ENCODE measurements at places on chromosomes 2 and 18.

DNA sequence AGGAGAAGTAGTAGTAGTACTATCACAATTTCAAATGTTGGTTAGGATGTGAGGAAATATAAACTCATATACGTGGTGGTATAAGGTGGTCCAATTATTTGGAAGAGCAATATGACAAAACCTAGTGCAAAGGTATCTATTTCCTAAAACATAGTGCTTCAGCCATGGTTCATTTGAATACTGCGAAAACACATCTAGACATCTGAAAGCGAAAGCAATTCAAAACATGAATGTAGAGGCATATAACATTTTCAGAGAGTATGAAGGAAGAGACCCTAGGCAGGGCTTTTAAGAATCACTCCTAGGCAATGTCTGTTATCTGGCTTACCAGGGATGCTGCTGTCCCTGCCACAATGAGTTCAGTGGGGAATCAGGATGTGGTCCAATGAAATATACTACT, 1085.8 kb downstream of the TDRD15 start:
- no peak for DNase-seq

DNA sequence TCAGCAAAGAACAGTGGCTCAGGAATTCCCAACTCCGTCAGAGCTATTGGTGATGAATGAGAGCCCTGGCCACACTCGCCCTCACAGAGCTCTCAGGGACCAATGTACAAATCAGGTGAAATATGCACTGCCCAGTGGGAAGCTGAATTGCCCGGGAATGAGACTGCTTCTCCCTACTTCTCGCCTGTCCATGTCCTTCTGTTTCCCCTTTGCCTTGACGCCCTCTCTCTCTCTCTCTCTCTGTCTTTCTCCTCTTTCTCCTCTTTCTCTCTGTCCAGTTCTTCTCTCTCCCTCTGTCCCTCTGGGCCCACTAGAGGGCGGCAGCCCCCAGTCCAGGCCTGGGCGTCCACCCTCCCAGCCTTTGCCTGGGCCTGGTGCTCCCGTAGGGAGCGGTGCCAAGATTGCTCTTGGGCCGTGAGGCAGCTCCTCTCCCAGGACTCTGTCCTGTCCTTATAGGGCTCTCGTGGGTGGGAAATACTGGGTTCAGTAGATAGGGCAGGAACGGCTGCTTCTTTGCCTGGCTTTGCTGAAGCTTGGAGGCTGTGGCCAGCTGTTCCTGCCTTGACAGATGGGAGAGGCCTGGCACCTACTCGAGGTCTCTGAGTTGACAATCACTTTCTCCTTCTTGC, 28.4 kb upstream of the PUM2 start:
- DNase-seq = no peak

- no peak for DNase-seq
These were observed 33.5 kb downstream of the GALNT5 start for GRCh38 chr2:157291018-157291417.

- DNase-seq = no peak
These were observed 200.0 kb downstream of the ZNF407 start for GRCh38 chr18:74797577-74798151.

GRCh38 chr2:141534666-141535362, 596.0 kb downstream of the LRP1B start:
- DNase-seq = no peak

DNA sequence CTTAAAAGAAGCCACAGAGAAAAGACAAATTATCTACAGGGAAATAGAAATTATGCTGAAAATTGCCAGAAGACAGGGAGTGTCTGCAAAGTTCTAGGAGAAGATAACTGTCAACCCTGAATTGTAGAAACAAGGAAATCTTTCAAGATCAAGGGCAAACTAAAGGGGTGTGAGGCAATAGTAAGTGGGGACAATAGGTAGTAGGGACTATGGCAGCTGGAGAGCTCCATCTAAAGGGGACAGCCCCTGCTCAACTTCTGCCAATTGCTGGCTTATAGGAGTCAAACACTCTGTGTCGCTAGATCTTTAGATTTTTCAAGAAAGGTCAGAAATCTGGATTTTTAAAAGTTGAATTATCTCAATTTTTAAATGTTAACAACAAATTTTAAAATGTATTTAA, 10.1 kb upstream of the ST3GAL5 start:
- DNase-seq = no peak

- DNase-seq = no peak
These were observed 22.3 kb upstream of the GRP start for GRCh38 chr18:59197636-59198035.

- DNase-seq = no peak
These were observed 791.3 kb upstream of the CHAC2 start for GRCh38 chr2:52976143-52976949.

GRCh38 chr18:23966909-23967308, 47.6 kb upstream of the TTC39C start:
- DNase-seq = no peak

GRCh38 chr2:240184656-240185055, 44.2 kb upstream of the OTOS start:
- DNase-seq = no peak

- DNase-seq = no peak
These were observed 437.4 kb downstream of the EPHA4 start for GRCh38 chr2:221134718-221135117.

GRCh38 chr2:3065928-3066327, 311.7 kb downstream of the EIPR1 start:
- DNase-seq = no peak

- no peak for DNase-seq
These were observed 8.4 kb downstream of the POMC start for GRCh38 chr2:25159949-25160348.

DNA sequence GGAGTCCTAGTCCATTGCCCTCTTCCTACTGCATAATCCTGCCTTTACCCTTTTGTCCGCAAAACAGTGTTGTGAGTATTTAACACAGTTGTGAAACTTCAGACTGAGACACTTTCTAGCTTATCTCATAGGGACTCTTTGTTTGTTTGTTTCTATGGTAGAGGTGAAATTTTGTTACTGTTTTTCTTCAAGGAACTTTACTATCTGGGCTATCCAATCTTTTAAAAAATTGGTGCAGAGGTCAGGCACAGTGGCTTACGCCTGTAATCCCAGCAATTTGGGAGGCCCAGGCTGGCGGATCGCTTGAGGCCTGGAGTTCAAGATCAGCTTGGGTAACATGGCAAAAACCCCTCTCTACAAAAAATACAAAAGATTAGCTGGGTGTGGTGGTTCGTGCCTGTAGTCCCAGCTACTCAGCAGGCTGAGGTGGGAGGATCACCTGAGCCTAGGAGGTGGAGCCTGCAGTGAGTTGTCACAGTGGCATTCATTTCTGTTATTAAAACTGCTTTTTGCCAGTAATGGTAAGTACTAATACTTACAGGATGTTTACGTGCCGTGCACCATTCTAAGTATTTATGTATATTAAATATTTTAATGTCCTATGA, 18.8 kb downstream of the GMCL1 start:
- DNase-seq = no peak

DNA sequence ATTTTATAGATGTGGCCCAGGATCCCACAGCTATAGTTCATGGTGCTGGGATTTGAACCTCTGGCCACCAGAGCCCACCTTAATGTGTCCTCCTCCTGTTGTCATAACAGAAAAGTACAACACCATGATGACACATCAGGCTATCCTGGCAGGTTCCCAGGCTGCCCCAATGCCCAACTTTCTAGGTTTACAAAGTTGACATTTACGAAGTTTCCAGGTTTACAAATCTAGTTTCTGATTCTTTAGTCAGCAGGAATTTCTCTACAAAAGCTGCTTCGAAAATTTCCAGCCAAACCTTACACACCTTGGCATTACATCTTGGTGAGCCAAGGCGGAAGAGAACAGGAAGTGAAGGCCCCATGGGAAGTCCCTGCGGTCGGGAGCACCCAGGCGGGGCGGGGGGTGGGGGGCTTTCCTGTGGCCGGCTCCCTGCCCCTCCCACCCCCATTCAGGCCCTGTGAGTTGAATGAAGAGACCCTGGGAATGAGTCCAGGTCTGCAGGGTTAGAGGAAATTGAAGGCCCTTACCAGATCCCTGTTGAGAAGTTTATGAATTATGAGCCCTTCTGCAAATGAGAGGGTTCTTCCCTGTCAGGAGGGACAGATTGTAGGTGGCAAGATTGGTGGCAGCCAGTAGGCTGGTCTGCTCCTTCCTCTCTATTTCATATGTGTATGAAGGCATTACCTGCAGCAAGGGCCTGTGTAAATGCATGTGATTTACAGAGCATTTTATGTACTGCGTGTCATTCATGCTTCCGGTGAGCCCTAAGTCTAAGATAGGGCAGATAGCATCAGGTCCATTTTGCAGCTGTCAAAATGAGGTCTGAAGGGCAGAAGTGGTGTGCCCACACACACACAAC, 11.1 kb upstream of the IL1RN start:
- no peak for DNase-seq

- DNase-seq = no peak
These were observed 109.0 kb upstream of the SLC35G4 start for GRCh38 chr18:11500153-11501122.

DNA sequence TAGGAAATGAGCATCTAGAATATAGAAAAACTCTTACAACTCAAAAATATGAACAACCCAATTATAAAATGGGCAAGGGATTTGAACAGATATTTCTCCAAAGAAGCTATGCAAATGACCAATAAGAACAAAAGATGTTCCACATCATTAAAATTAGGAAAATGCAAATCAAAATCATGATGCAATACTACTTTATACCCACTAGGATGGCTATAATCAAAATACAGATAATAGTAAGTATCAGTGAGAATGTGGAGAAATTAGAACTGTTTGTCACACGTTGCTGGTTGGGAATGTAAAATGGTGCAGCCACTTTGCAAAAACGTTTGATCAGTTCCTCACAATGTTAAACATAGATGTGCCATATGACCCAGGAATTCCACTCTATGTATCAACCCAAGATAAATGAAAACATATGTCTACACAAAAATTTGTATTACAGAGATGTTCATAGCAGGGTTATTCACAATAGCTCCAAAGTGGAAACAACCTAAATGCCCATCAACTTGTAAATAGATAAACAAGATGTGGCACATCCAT, 558.4 kb downstream of the SLC4A3 start:
- no peak for DNase-seq

GRCh38 chr2:2667690-2668089, 336.6 kb upstream of the MYT1L start:
- DNase-seq = no peak

- DNase-seq = no peak
These were observed 522.2 kb upstream of the CNTNAP5 start for GRCh38 chr2:123502931-123503330.

DNA sequence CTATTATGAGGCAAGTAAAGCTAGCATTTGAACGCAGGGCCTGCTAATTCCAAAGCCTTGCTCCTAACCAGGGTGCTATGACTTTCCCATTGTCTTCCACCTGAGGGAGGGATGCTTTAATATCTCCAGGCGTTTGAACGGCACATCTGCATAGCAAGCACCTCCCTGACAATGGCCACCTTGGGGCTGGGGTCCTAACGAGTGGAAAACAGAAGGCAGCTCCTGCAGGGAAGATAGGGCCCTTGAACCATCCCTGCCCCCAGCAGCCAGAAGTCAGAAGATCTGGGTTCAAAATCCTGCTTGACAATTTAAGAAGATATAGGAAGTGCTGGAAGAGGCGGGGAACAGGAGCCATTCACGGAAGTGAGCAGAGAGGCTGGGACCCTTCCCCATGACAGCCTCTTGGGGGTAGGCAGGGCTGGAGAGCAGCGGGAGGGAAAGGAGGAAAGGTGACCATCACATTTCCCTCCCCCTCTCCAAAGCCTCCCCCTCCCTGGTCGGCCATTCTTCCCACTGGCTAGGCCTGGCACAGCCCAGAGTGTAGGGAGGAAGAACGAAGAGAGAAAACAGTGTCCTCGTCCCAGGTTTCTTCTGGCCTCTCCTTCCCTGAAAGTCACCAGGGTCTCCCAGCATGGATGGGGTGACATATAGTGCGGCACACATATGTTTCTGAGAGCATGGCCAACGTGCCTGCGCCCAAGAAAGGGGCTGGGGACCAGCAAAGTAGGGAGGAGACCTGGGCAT, 73.5 kb downstream of the EMX1 start:
- DNase-seq = no peak

- DNase-seq = no peak
These were observed 141.9 kb upstream of the RBMS1 start for GRCh38 chr2:160635488-160635887.

- no peak for DNase-seq
These were observed 61.9 kb downstream of the NFATC1 start for GRCh38 chr18:79457652-79458051.

DNA sequence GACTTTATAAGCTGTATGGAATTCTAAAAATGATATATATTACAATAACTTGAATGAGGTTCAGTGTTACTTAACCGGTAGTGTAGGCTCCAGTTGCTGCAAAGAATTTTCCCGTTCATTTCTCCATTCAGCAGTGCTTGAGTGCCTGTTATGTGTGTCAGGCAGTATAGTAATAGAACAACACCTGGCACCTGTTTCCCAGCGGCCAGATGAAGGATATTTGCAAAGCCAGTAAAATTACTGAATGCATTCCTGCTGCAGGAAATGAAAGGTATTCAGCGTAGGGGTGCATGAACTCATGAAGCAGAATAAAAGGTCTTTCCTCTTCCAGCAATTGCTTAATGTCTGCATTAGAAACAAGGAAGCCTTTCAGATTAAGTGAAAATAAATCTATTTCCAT, 18.8 kb downstream of the YPEL5 start:
- no peak for DNase-seq

DNA sequence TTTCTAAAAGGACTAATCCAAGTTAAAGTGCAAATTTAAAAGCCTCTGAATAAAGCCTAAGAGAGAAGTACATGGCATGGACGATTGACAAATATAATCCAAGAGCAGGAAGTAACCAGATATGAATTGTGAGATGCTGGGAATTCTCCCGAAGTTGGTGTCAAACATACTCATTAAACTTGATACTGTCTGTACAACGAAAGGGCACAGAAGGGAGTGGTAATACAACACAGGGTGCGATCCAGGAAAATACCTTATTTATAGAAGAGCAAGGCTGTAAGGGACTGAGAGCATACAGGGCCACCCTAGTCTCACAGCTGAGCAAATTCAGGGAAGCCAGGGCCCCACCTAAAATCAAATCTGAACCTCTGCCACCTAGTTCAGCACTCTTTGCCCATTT, 41.6 kb downstream of the SEMA4F start:
- DNase-seq = no peak
